RPMI8226 (cell line): ENCODE measurements at places on chromosomes 16 and 17.

- no peak for DNase-seq
Observed at GRCh38 chr16:9908613-9909012, 273.6 kb downstream of the GRIN2A start.

- DNase-seq, result no peak
Observed at GRCh38 chr16:81469710-81470535, 25.3 kb downstream of the CMIP start.

- no peak for DNase-seq
Observed at GRCh38 chr17:37476431-37477120, 13.1 kb upstream of the DUSP14 start.

GRCh38 chr17:61048376-61049106 is 351.1 kb upstream of the TBX2 start:
- peak; percentile 25 for DNase-seq

DNA sequence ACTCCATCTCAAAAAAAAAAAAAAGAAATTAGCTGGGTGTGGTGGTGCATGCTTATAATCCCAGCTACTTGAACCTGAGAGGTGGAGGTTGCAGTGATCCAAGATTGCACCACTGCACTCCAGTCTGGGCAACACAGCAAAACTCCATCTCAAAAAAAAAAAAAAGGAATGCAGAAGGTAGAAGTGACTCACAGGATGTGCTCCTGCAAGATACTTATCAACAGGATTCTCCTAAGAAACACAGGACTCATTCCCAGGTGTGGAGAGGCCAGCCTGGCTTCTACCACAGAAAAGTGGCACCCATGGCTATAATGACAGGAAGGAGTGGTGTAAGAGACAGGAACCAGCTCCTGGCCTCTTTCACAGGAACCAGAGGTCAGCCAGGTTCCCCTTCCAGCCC is 13.8 kb downstream of the ELMO3 start:
- DNase-seq, result no peak

GRCh38 chr16:50478773-50479149 is 69.4 kb upstream of the NKD1 start:
- peak; percentile 96 for DNase-seq

DNA sequence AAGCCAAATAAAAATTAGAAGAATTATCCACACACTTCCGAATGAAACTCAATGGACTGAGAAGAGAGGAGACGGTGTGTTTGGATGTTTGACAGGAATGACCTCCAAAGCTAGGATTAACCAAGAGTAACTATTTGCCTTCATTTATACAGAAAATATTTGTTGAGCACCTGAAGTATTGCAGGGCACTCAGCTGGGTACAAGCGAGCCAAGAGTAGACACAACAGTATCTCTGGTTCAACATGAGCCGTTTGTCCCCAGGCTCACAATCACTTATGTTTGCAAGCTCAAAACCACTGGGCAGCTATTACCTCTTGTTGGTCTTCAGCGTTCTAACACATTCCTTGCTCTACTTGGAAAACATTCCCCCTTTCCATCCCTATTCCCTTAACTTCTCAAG is 38.8 kb downstream of the MAF start:
- DNase-seq, result no peak

DNA sequence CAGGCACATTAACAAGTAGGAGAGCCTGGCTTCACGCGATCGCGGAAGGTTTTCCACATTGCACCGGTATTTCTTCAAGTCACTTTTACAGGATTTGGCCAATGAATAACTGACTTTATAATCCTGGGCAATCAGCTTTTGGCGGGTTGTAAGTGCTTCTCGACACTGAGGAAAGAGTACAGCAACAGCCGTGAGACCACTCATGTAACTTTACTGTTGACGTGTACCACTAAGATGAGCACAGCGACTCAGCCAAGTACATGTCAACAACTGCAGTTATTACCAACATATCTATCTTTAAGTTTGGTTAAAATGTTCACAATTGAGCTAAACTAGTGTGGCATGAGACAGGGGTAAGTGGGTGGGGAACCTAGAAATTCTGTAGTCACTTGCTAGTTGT is 71.7 kb upstream of the CLEC18B start:
- DNase-seq, result no peak

DNA sequence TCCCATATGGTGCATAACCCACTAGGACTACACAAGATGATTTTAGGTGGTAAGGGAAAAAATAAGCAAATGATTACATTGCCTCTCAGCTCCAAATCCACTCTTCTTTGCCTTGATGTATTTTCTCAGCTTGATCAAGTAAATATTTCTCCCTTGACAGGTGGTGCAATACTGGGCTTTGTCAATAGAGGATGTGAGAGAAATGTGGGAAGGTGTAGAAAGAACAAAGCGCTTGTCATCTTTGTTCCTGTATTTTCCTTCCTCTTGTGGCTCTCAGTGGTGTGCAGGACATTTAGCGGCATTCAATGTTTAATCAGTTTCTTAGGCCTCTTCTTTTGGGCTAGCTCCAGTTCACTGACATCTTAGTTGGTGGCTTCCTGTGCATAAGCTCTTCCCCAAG is 1165.8 kb upstream of the GOT2 start:
- DNase-seq, result peak; percentile 8

- no peak for DNase-seq
Observed at GRCh38 chr17:80832266-80832676, 159.4 kb upstream of the CHMP6 start.

DNA sequence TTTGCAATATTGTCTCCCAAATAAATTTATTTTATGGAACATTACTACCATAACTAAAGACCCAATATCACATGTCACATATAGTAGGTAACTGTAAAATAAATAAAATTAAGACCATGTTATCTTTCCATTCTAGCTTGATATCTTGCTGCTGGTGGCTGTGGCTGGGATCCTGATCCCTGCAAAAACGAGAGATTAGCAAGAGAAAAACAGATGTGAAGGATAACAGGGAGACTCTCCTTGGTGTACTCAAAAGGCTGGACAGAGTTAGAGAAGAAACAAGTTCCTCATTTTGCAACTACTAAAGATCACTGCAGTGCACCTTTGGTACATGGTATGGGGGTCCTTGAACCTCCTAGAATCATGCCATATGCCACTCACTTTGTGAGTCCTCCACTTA is 49.7 kb downstream of the ARHGAP27 start:
- no peak for DNase-seq

DNA sequence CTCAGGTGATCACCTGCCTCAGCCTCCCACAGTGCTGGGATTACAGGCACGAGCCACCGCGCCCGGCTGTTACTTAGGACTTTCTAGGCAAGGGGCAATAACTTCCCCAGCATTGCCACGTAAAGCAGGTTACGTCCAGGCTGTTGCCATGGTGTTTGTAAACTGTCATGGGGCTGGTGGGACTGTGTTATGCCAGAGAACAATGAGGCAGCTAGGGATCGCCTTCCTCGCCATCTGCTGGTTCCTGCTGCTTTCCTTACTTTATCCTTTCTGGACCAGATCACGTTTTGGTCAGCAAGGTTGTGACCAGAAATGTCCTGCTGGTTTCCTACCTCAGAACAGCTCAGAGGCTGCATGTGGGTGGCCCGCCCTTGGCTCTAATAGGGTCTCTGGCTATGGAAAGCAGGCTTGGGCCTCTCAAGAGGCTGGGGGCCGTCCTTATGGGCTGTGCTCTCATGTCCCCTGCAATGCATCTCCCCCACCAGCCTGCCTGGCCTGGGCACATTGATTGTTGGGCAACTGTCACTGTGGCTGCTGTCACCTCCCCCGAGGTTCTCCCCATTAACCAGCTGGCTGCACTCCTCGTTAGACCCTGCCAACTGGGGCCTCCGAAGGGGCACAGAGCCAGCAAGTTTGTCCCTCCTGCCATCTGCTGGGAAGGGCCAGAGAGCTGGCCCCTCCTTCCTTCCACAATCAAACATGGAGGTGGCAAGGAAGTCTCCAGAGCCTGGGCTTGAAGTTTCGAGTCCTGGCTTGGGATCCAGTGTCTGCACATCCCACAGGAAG is 28.2 kb upstream of the ZC3H18 start:
- DNase-seq, result no peak

DNA sequence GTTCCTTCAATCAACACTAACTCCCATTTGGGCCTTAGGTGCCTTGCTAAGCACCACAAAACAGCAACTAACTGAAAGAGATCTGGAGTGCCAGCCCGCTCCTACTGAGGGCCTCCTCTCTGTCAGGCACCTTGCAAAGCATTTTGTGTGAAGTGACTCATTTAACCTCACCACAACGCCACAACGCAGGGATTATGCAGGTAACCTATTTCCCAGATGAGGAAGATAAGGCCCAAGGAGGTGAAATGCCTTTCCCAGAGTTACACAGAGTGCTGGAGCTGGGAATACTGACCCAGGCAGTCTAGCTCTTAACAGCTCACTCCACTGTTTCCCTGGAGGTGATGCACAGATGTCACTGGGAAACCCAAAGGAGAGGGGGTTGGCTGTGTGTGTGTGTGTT is 32.8 kb downstream of the DRC3 start:
- no peak for DNase-seq

DNA sequence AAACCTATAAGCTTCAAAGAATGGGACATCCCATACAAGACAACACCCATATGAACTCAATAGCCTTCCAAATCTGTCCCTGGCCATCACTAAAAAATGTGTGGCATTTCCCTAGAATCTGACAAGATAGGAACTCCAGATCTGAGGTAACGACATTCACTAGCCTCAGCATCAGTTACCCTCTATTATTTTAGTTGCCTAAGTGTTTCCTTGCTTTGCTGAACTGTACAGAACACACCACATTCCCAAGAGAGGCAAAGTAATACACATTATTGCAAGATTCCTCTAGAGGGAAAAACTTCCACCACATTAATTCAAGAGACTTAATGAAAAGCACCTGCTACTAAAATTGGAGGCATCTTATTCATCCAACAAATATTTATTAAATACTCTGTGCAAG is 5.0 kb downstream of the LSM12 start:
- DNase-seq, result no peak
